ENCODE measurements at places on chromosomes 3 and 15.

DNA sequence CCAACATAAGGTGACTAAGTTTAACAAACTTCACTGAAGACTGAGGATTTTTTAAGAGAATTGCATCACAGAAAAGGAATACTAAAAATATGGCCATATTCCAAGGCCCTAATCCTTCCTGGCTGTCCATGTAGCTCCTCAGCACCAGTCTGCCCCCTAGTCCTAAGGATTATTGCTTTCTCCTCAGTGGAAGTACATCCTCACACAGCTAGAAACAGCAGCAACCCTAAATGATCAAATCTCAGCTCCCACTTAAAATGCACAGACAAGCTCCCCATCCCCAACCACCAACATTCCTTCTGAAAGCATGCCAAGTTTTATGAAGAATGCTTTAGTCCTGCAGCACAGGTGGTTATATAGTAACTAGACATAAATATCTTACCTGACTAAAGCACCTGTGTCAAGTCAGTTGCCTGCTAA lies 14.7 kb downstream of the ST3GAL6 start:
- no peak for DNase-seq

GRCh38 chr15:51367322-51367976 lies 26.0 kb downstream of the GLDN start:
- no peak for DNase-seq

DNA sequence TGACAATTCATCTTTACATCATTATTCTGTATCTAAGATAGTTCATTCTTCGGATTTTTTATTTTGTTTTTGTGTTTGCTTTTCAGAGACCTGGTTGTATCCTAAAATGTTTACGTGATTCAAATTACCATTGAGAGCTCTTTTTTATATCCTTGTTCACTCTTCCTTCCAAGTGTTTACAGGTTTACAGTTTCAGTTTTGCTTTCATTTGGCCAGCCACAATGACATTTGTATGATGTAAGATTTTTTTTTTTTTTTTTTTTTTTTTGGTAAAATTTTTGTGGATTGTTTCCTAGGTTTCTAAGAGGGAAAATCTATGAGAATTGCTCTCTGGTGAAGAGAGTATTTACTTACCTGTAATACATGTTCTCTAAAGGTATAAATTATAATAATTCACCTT lies 55.0 kb downstream of the SETD5 start:
- DNase-seq: no peak

DNA sequence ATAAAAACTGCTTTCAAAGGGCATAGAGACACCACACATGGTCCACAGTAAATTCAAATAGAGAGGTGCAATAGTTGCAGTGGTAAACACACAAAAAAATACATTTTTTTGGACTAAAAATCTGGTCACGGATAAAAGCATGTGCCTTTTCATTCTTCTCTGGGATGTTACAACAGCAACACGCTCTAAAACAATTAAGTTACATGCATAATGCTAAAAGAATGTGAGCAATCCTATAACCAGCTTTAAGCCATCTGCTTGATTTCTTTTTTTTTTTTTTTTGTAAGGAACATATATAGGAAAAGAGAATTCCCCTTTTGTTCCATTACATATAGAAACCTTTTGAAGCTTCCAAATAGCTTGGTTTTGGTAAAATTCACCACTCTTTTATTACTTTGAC lies 20.0 kb downstream of the WNT5A start:
- no peak for DNase-seq

DNA sequence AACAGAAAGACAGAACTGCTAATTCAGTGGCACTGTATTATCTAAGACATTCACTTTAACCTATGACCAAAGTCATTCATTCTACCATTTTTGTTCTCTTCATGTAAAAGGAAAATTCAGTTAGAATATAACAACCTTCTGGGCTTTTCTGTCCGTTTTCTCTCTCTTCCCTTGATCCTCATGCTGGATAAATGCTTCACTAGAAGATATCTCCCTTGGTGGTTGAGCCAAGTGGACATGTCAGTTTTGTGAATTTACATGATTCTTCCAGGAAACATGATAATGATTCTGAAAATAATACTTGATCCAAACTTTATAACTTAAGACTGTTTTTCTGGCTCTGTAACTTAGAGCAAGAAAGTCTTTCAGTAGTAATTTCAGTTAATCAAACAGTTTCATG lies 1012.2 kb downstream of the SQOR start:
- DNase-seq: no peak

DNA sequence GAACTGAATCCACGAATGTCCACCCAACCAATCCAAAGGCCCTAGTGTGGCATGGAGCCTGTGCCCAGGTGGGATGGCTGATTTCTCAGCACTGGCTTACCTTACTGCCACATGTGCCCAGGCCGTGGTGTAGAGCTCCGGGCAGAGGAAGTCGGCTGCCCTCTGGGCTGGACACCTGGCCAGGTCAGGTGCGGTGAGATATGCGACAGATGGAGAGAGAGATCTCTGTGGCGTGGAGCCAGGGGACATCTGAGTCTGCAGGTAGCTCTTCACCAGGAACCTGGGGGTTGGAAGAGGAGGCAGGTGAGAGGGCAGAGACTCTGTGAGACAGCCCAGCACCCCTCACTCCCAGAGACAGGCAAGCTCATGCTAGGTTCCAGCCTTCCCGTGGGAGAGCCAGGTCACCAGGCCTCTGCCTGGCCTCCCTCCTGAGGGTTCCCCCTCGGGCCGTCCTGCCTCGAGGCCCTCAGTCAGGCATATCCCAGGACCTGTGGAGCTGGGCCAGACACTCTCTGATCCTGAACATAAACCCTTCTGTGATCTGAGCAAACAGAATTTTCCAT lies 12.6 kb downstream of the ACOX2 start:
- no peak for DNase-seq

GRCh38 chr15:44792715-44793114 lies 56.4 kb downstream of the TRIM69 start:
- DNase-seq: no peak

DNA sequence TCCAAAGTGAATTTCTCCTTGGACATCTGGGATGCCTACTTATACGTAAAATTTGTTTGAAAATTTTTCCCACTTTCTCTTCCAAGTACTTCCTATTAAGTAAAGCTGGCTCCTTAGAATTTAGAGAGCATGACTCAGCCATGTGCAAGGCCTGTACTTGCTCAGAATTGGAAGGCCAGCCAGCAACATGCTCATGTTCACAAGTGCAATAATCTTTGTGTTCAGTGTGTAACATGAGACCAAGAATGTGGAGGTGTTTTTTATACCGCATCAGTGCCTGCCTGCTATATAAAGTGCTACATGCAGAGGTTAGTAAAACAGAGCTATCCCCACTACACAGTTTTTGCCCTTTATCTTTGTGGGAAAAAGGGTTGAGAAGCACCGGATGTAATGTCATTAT lies 151.9 kb upstream of the FEZF2 start:
- no peak for DNase-seq

DNA sequence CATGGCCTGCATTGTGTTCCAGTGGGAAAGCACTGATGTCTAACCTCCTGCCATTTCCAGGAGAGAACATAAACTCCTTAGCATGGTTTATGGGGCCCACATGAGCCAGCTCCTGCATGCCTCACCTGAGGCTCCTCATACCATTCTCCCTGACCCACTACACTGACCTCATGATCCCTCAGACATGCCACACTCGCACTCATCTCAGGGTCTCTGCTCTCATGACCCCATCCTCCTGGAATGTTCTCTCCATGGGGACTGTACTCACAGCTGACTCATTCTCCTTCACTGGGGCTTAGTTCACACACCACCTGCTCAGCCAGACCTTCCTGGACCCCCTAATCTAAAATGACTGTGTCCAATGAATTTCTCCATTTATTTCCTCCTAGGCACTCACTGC lies 4.0 kb upstream of the LMCD1 start:
- DNase-seq: no peak

- DNase-seq: no peak
Observed at GRCh38 chr3:62670351-62670750, 204.9 kb downstream of the CADPS start.

DNA sequence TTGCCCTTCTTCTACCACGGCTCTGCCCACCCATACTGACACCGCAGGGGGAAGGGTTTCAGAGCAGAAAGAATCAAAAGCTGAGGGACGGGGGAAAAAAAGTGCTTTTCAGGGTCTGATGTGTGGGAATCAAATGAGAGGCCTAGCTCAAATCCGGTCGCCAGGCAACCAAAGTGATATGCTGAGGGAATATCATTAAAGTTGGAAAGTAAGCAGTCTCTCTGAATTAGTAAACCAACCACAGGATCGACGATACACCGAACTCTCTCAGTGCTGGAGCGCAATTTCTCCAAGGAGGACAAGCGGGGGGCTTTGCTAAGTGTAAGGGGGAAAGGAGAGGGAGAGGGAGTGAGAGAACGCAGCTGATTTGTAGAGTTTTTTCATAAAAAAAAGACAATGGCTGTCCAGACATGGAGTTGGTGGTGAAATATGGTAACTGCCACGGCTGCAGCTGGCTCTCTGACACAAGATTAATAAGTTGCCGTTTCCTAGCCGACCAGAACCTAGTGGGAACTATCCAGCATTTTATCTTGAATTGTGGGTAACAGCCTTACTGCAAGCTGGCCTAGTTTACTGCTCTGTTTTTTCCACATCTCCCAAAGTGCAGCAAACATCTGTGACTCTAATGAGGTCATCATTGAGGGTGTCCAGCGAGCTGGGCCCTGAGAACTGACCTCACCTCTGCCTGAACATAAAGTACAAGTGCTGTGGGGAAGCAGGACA lies 530.2 kb downstream of the SOX2 start:
- DNase-seq: no peak

- no peak for DNase-seq
Observed at GRCh38 chr3:187684880-187685279, 14.7 kb upstream of the SST start.

GRCh38 chr15:93195109-93195508 lies 106.1 kb upstream of the RGMA start:
- DNase-seq: no peak

Measured in endothelial cell (in vitro differentiated cells).